OCI-LY7 (cell line): ENCODE measurements at places on chromosomes 7 and 10. TPM values are rescaled to one million over a fixed set of nuclear protein-coding genes. Genes with fewer than 3 reads are reported as not detected.

Gene TBX20
- total RNA-seq = 6.0 and 7.6 TPM in 2 replicates

DNA sequence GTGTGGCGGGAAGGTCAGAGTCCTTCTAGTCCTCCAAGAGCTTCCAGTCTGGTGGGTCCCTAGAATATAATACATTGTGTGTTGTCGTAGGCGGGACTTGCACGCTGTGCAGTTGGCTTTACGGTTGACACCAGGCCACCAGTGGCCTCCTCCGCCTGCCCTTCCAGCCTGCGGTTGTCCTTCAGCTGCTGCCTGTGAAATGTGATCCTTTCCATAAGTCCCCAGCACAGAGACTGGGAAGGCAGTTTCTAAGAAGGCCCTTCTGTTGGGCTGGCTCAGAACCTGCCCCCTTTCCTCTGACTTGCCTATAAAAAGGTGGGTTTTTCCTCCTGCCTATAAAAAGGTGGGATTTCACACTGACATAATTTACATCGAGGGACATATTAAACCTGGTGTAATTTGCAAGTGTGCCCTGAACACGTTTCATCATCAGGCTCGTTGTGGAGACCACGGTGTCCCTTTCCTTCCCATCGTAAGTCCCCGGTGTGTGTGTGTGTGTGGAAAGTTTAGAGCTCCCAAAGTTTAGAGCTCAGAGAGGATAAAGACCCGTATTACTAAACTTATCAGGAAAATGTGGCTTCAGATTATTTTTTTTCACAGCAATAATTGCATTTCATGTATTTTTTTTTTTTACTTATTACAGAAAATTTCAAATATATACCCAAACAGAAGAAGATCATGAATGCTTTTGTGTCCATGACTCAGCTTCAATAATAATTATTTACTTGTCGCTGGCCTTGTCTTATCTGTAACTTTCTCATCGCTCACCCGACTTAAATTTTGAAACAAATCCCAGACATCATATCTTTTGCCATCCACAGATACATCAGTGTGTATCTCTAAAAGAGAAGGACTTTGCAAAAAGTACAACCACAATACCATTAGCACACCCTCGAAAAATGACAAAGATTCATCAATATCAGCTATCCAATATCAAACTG is 45.1 kb downstream of the CUX1 start:
- peak; percentile 59 for DNase-seq

Gene OR6V1
- not detected in 2 replicates for total RNA-seq

GRCh38 chr10:79065091-79065551 is 3.6 kb upstream of the ZMIZ1 start:
- no peak for DNase-seq

DNA sequence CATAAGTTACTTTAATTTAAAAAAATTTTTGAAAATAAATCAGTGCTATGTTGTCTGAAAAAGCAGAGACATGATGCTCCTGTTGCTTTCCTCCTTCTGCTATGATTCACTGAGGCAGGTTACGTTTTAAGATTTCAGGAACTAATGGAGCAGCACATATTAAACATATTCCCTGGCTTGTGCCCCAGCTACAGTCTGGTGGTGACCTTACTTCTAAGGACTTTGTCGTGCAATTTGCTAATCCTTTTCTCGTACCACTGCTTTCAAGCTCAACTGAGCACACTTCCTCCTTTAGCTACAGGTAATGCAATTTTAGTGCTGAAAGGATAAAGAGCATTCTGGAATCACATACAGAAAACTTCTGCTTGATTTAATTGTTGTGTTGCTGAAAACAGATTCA is 16.2 kb upstream of the PRR15 start:
- no peak for DNase-seq

- DNase-seq = peak; percentile 68
Measured at GRCh38 chr7:27901028-27901760, 161.2 kb downstream of the TAX1BP1 start.

DNA sequence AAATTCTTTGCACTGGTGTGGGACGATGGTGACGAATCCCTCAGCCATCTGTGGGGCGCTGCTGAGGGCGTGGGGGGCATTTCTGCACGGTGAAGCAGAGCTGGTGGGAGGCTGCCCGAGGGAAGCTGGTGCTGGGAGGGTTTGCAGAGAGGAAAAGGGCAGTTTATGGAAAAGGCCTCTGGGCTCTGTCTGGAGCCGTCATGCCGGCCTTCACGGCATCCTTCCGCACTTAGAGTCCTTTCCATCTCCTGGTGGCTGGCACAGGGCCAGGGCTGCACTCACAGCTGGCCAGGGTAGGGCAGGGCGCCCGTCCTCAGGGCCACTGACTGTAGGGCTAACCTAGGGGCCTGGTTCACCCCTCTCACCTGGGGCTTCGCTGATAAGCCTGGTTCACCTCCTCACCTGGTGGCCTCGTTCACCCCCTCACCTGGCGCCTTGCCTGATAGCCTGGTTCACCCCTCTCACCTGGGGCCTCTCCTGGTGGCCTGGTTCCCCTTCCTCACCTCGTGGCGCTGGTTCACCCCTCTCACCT is 598 bp upstream of the AMZ1 start:
- DNase-seq = no peak

DNA sequence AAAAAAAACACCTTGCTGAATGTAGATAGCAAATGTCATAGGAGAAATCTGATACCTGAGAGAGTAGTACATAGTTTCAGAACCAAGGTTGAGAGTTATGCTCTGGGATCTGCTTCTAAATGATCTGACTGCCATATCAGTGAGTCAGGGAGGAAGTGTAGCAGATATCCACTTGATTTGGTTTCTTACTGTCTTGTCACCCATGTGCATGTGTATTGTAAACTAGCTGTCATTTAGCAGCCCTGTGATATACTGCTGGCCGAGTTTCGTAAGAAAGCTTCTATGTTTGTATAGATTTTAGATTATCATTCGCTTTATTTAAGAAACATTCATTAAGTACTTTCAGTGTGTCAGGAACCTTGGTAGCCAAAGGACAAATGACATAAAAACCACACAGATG is 42.0 kb downstream of the SP4 start:
- no peak for DNase-seq

DNA sequence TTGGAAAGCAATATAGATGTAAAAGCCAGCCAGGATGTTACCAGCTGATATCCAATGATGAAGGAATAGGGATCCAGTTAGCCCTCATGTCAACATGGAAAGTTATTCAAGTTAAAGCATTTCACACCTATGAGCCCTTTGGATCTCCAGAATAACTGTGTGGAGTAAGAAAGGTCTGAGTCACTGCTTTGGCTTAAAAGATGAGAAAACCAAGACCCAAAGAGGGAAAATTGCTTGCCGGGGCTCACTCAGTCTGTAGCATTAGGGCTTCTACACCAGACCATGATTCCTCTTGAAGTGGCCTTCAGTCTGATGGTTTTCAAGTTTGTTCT is 12.6 kb downstream of the LSM5 start:
- DNase-seq = no peak

Gene CNTNAP2
- total RNA-seq = 0.41 TPM in 1 of 2 replicates, not detected in the other

- peak; percentile 59 for DNase-seq
Measured at GRCh38 chr10:119517235-119518141, 25.0 kb downstream of the RGS10 start.

DNA sequence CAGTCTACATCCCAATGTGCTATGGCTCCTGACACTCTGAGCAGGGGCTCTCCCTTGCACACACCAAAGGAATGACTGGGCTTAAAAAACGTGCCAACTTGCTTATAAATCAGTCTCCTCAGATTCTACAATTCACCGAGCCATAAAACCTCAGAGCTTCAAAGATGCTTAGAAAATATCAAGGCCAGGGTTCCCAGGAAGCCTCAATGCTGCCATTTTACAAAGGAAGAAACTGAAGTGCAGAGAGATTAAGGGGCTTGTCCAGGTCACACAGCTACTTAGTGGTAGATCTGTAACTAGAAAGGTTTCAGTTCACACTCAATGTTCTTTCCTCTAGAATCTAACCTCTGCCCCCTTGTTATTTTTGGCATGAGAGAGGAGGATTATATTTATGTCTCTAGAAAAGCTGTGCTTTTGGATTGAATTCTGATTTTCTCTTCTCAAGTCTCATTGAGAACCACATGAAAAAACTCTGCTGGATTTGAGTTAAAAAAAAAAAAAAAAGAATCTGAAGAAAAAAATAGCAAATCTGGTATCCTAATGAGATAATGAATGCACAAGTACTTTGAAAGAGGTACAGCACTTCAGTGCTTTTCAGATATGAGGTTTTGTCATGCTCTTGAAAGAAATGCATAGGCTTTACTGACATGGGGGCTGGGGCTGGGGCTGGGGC is 22.3 kb upstream of the TSPAN33 start:
- DNase-seq = no peak
